Neural crest cell (in vitro differentiated cells): ENCODE measurements at places on chromosomes 6 and 20. TPM values are rescaled to one million over a fixed set of nuclear protein-coding genes. Genes with fewer than 3 reads are reported as not detected.

The ZSCAN16 gene
- total RNA-seq: 11.1 and 11.8 TPM in 2 replicates

DNA sequence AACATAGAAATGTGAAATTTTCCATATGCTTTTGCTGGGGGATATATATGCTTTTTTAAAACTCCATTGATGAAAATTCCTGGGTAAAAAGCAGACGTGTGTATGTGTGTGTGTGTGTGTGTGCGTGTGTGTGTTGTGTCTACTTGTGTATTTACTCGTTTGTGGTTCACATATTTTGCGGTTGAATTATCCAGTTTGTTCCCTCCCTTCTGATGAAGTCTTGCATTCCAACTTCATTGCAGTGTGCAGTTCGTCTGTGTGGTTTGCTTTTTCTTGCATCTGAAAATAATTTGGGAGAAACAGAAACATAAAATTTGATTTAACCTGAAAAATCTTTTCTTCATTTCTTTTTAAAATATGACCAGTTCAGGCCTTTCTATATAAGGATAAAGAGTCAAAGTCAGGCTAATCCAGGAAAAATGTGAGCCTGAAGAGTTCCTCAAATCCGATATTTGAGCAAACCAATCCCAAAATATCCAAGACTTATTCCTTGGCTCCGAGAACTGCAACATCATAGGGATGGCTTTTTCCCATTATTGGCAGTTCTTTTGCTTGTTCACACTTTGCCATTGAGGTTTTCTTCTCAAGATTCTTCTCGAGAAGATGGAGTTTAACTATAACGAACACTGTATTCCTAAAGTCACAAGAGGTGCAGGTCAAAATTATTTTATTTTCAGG is 202.2 kb upstream of the CCN2 start:
- no peak for DNase-seq

GRCh38 chr6:156659822-156660198 is 117.4 kb upstream of the ARID1B start:
- no peak for DNase-seq

GRCh38 chr6:154783229-154783628 is 50.0 kb downstream of the SCAF8 start:
- no peak for DNase-seq

DNA sequence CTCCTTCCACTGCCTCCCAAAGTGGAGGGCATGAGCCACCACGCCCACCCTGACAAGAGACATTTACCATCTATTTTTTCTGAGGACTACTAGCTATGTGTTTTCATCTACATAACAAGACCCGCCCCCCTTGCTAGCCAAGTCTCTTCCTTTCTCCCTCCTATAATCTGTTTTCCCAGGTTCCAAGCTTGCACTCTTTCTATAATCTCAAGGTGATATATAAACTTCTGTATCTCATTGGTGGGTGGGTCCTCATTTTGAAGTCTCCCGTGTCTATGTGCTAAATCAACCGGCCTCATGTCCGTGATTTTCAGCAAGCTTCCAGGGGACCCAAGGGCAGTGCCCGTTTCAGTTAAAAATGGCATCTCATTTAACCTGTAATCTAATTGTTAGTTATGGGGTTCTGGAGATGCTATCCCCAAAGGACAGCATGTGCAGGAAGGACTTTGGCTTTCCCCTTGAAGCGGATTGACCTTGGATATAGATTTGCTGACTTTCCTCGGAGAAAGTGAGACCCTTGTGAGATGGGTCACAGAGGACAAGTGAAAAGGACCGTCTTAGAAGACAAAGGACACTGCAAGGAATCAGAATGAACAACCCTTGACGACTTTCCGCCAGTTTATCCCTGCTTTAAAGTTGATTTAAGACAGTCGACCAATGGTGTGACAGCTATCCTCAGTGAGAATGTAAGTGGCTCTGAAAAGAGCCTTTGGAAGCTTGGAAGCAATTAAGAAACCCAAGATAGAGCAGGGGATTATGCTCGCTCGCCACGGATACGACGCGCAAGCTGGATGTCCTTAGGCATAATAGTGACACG is 22.4 kb downstream of the OR2B2 start:
- no peak for DNase-seq

DNA sequence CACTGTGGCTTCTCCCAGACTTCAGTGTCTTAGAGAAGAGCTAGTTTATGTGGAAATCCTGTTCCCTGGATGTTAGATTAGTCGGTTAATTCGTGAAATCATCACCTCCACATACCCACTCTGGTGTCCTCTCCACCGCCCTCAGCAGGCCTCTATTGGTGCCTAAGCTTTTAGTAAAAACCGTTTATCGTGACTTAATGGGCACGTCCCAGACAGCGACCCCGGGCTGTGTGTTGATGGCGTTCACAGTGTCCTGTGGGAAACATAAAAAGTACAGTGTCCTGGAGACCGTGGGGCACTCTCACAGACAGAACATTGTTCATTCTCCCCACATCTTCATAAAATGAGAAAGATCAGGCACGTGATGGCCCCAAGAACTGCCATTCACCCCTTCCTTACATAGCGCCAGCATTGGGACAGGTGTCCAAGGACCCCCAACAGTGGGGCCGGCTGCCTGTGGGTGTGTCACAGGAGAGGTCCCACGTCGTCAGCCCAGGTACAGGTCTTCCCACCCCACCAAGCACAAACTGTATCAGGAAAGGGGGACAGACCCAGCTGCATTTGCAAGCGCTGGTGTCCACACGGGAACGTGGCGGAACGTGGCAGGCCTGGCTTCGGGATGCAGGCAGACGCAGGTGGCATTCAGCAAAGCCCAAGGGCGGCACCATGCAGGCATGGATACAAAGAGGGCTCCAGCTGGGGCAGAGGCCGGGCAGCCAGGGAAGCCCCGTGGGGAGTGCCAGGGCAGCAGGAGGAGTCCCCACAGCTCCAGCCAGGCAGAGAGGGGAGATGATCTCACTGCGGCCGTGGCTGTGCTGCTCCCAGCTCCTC is 237.7 kb downstream of the DLL1 start:
- no peak for DNase-seq

DNA sequence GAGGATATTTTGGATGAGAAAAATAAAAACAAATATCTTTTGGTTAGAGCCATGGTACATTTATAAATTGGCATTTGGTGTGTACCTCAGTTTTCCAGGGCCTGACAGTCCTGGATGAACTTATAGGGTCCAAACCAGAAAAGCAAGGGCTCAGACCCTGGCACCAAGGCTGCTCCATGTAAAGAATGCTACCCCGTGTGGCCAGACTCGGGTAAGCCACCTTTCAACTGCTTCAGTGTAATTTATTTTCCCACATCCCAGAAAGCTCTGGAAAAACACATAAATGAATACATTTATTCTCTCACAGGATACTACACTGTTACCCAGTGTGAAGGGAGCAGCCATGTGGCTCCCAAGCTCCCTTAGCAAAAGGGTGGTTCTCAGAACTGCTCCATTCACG is 13.8 kb downstream of the MRPL14 start:
- no peak for DNase-seq

DNA sequence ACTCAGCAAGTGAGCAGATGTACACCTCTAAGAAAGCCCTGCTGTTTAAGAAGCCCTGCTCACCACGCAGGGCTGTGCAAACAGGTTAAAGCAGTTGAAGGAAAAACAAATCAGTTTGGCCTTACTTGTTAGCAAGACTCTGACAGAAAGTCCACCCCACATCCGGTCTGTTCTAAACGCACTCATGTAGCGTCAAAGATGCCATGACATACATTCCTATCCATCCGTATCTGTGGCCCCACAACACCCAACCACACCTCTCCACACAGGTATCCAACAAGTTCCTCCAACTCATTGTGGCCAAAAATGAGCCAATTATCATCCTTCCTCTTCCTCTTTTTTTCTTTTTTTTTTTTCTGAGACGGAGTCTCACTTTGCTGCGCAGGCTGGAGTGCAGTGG is 22.8 kb upstream of the RAB22A start:
- no peak for DNase-seq

GRCh38 chr6:43171707-43172103 is 636 bp downstream of the SRF start:
- DNase-seq: peak; percentile 36

DNA sequence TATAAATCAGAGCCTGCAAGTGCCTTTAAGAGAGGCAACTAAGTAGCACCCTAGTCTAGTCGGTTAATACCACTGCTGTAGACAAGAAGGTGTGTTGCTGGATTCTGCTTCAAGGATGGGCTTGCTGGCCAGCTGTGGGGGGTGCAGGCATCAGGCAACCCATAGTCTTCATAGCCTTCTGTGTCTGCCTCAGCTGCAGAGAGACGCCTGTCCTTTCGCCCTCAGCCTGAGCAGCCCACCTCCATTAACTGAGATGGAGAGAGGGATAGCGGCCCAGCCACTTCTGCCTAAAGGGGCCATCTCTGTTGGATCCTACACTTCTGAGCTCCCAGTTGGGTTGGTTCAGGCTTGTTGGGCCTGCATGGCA is 123.7 kb upstream of the MLIP start:
- no peak for DNase-seq

- no peak for DNase-seq
These were observed 37.0 kb downstream of the BCKDHB start for GRCh38 chr6:80143419-80143937.

GRCh38 chr6:15431762-15432483 is 186.1 kb downstream of the JARID2 start:
- no peak for DNase-seq

DNA sequence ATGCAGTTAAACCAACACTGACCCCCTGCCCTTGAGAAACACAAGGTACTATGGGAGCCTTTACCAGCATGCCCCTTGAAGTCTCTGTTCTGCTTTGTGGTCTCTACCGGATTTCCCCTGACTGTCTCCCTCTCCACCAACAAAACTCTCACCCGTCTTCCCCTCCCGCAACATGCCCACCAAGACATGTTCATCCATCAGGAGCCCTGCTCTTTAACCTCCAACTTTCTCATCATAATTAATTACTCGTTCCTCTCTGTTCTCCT is 1.1 kb downstream of the ZNF165 start:
- no peak for DNase-seq

GRCh38 chr6:1321738-1322137 is 9.8 kb downstream of the FOXQ1 start:
- no peak for DNase-seq

DNA sequence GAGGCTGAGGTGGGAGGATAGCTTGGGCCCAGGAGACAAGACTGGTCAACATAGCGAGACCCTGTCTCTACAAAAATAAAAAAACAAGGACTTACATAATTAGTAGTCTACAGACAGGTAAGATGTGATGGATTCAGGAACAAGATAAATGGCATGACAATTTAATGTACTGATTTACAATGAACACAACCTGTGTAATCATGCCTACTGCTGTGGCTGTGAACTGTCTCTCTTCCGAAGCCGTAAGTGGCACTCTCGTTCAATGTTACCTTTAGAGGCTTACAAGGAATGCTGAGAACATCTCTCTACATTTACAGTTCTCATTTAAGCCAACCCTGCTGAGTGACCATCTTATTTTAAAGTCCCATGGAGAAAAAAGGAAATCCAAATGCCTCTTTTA is 134.8 kb upstream of the PRDM1 start:
- DNase-seq: no peak

- DNase-seq: no peak
These were observed 483.9 kb downstream of the RFPL4B start for GRCh38 chr6:112831022-112831421.

DNA sequence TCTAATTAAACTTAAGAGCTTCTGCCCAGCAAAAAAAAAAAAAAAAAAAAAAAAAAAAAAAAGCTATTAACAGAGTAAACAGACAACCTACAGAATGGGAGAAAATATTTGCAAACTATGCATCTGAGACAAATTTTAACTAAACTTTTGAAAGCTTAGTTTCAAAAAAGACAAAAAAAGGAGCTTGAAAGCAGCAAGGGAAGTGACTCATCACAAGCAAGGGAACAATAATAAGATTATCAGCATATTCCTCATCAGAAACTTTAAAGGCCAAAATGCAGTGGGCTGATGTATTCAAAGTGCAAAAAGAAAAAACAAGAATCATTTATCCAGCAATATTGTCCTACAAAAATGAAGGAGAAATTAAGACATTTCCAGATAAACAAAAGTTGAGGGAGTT is 158.6 kb downstream of the RNF144B start:
- DNase-seq: no peak
